Astrocyte of the spinal cord (primary cell): ENCODE measurements at places on chromosomes 13 and 19.

GRCh38 chr13:91025442-91025841 is 322.0 kb upstream of the MIR17HG start:
- DNase-seq: no peak

DNA sequence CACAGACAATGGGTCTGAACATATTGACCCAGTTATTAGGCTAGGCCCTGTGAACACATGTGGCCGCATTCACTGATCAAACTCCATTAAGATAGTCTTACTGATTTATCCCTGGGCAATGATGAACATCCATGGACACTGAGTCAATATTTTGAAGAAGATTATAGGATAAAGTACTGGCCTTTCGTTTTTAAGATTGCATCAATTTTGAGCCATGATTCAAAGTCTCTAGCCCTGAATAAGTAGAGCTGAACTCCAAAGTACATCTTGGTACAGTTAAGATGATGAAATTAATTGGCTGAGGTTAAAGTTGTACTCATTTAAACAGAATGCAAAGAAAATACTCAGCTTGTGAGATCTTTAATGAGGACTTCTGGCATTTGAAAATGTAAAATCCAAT is 1581.9 kb downstream of the EFNB2 start:
- no peak for DNase-seq

DNA sequence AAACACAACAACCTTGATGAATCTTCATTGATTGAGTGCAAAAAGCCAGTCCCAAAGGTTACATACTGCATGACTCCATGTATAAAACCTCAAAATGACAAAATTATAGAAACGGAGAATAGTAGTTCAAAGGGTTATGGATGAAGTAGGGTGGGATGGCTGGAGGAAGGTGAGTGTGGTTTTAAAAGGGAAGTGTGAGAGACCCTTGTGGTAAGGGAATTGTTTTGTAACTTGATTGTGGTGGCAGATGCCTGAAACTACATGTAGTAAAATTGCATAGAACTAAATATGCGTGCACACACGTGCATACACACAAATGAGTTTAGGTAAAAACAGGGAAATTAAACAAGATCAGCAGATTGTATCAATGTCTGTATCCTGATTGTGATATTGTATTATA is 340.7 kb downstream of the MTUS2 start:
- no peak for DNase-seq

DNA sequence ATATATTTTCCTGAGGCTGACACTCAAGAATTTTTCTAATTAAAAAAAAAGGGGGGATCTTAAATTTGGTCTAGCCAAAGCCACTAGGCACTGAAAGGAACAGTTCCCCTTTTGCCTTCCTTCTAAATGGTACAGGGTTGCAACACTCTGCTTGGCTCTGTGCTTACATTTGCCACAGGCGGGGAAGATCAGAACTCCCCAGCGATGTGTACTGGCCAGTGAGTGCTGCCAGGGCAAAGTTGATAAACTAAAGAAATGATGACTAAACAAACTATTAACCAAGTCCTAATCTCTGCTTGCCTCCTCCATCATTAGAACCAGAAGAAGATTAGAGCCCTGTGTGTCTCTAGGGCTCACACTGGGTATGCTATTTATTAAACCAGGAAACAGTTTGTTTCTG is 75.3 kb upstream of the SCEL start:
- no peak for DNase-seq

- peak; percentile 63 for DNase-seq
Observed at GRCh38 chr13:42847891-42848663, 66.7 kb downstream of the FAM216B start.

DNA sequence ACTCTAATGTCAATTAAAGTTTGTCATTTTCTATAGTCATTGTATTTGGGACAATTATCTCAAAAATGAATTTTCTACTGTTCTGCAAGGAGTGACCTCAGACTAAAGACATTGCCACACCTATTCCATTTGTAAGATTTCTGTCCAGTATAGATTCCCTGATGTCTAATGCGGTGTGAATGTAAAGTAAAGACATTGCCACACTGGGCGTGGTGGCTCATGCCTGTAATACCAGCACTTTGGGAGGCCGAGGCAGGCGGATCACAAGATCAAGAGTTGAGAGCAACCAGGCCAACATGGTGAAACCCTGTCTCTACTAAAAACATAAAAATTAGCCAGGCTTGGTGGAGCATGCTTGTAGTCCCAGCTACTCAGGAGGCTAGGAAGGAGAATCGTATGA is 13.8 kb upstream of the ZNF83 start:
- no peak for DNase-seq

GRCh38 chr19:29640231-29640630 is 25.0 kb upstream of the PLEKHF1 start:
- DNase-seq: no peak

DNA sequence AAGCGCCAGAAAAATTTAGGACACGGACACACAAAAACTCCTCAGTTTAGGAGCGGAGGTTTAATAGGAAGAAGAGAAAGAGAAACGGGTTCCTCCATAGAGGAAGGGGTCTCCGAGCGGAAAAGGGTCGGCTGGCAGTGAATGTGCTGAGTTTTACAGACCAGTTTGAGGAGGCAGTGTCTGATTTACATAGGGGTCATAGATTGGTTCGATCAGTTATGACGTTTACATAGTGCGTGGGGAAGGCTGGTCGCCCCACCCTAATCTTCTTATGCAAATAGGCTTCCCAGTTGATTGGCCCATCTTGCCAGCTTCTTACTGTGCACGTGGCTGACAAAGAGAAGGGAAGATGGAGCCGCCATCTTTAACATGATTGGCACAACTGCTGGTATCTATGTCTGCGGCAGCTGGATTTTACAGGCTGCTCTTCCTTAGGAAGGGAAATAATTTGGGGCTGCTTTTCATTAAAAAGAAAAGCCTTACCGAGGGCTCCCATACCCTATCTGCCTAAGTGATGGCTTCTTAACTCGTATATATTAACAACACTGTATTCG is 1.2 kb upstream of the ZNF225 start:
- peak; percentile 80 for DNase-seq

- no peak for DNase-seq
Observed at GRCh38 chr19:42461700-42462324, 19.1 kb upstream of the CXCL17 start.

DNA sequence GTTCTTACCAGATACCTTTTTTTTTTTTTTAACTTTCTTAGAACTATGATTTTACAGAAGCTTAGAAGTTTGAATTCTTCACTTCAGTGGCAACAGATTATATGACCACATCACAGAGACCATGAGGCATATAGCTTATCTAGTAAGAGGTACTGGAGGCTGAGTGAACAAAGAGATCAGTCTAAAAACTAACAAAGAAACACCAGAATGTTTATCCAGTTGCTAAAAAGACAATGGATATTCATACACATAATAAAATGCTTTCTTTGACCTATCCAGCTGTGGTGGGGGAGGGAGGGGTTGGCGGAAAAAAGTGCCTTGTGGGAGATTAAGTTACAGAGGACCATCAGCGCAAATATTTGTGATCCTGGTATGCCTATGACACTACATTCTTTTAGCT is 34.7 kb upstream of the SLITRK6 start:
- no peak for DNase-seq

GRCh38 chr19:32902448-32902847 is 32.9 kb upstream of the SLC7A9 start:
- DNase-seq: no peak

DNA sequence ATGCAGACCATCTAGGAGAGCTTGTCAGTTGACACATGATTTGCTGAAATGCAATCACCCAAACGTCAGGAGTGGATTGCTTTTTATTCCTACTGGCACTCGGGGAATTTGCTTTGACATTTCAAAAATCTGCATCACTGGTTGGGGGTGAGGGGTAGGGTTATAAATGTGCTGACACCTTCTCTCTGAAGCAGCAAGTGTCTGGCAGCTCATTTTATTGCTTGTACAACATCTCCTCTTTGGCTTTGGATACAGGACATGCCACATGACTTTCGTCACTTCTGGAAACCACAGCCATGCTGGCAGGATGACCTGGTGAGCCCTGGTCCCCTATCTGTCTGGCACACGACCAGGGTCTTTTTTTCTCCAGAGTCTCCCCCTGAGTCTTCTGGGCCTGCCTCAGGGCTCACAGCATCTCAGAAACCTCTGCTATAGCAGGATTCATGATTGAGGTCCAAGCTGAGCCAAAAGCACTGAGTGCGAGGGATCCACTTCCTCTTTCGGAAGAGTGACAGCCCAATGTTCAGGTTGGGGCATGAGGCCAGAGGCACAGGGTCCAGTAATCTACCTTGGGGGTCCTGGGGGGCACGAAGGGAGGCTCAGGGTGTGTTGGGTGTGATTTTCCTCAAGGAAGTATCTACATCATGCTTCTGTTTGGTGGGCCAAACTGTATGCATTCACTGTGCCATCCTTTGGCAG is 60.1 kb downstream of the HSPH1 start:
- no peak for DNase-seq

DNA sequence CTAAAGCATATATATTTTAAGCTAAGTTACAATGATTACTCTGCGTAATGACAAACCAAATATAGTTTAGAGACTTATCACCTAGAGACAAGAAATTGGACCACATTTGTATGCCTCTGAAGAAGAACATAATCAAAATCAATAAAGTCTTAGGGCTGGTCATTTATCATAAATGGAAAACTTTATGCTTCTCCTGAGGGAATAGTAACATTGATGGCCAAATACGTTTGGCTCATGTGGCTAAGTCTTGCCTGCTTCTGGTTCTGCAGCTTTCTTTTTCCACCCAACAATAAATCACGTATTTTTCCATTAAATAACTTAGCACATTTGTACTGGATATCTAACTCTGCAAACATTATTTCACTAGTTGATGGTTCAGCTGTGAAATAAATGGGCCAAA is 458.4 kb downstream of the SLITRK1 start:
- no peak for DNase-seq

DNA sequence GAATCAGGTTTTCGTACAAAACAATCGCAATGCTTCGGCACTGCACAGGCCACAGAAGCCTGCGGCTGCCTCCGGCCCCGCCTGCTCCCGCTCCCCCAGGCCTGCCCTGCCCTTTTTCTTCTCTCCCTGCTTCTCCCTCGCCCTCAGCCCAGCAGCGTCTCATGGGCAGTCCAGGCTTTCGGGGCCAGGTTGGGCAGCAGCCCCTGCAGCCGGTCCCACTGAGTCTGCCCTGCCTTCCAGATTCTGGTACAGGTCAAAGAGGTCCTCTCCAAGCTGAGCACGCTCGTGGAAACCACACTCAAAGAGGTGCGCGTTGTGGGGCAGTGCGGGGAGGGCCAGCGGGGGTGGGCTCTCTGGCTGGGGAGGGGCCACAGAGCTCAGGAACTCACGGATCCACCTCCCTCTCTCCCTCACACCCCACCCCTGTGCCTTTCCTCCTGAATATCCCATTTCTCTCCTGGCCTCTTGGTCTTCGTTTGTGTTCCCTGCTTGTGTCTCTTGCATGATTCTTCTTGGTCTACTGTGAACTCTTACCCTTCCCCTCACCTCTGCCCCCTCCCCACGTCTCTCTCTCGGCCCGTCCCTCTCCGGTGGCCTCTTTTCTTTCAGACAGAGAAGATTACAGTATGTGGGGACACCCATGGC is 30.1 kb downstream of the CCDC8 start:
- no peak for DNase-seq

DNA sequence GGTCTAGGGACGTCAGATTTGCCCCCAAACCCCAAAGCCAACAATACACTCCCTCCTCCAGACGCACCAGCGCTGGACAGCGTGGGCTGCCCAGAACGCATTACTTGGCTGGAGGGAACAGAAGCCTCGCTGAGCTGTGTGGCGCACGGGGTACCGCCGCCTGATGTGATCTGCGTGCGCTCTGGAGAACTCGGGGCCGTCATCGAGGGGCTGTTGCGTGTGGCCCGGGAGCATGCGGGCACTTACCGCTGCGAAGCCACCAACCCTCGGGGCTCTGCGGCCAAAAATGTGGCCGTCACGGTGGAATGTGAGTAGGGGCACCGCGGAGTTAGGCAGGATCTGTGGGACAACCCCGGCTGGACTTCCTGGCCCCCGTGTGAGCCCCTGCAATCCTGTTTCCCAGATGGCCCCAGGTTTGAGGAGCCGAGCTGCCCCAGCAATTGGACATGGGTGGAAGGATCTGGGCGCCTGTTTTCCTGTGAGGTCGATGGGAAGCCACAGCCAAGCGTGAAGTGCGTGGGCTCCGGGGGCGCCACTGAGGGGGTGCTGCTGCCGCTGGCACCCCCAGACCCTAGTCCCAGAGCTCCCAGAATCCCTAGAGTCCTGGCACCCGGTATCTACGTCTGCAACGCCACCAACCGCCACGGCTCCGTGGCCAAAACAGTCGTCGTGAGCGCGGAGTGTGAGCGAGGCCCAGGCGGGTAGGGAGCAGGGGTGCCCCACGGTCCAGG is 4.0 kb downstream of the ICAM5 start:
- DNase-seq: no peak

- peak; percentile 91 for DNase-seq
Observed at GRCh38 chr19:38831142-38831605, 420 bp downstream of the ECH1 start.

DNA sequence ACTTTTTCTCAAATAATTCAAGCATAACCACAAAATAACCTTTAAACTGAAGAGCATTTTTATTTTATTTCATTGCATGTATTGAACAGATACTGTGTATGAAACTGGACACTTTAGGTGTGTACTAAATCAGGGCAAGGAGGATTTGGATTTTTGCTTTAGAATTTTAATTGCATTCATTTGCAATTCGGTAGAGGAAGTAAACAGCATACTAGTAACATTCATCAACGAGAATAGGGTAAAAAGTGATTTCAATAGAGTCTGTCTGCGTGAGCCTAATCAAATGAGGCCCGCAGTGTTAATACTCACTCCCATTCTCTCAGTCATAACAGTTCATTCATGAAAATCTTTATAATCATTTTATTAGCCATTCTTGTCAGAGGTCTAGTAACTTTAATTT is 200.2 kb downstream of the SPRY2 start:
- no peak for DNase-seq

DNA sequence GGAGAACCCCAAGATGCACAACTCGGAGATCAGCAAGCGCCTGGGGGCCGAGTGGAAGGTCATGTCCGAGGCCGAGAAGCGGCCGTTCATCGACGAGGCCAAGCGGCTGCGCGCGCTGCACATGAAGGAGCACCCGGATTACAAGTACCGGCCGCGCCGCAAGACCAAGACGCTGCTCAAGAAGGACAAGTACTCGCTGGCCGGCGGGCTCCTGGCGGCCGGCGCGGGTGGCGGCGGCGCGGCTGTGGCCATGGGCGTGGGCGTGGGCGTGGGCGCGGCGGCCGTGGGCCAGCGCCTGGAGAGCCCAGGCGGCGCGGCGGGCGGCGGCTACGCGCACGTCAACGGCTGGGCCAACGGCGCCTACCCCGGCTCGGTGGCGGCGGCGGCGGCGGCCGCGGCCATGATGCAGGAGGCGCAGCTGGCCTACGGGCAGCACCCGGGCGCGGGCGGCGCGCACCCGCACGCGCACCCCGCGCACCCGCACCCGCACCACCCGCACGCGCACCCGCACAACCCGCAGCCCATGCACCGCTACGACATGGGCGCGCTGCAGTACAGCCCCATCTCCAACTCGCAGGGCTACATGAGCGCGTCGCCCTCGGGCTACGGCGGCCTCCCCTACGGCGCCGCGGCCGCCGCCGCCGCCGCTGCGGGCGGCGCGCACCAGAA is 1.1 kb downstream of the SOX1 start:
- no peak for DNase-seq

- no peak for DNase-seq
Observed at GRCh38 chr19:43628646-43629326, 9.4 kb upstream of the ZNF428 start.

GRCh38 chr13:111981446-111982165 is 85.3 kb upstream of the SOX1 start:
- DNase-seq: no peak

- DNase-seq: no peak
Observed at GRCh38 chr13:21231426-21231940, 55.0 kb downstream of the MRPL57 start.

- DNase-seq: no peak
Observed at GRCh38 chr13:49607761-49608160, 20.5 kb upstream of the ARL11 start.
